Peyer's patch (tissue), 4 donors: ENCODE measurements at places on chromosomes 6 and 20.

DNA sequence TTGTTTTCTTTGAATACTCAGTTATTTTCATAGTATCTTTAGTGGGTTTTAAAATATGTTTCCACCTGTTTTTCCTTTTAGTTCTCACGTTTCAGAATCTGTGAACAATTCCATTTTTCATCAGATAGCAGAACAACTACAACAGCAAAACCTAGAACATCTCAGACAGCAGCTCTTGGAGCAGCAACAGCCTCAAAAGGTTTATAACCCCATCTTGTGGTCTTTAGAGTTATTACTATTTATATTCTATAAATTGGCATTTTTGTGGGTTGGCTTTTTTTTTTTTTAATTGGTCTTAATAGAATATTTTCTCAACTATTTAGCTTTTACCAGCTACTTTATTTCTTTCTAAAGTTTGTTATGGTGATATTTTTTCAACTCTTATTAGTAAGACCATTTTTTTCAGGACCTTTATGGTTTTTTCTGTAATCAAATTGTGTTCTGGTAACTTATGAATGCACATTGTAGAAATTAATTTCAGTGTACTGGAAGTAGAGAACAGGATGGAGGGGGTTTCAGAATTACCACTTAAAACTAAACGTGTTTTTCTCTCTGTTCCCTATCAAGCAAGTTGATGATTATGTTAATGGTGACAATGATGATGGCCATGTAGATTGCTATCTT is 72.2 kb downstream of the SCAF8 start:
- DNase-seq: no peak

GRCh38 chr6:120587381-120587780 is 746.9 kb downstream of the TBC1D32 start:
- no peak for DNase-seq

DNA sequence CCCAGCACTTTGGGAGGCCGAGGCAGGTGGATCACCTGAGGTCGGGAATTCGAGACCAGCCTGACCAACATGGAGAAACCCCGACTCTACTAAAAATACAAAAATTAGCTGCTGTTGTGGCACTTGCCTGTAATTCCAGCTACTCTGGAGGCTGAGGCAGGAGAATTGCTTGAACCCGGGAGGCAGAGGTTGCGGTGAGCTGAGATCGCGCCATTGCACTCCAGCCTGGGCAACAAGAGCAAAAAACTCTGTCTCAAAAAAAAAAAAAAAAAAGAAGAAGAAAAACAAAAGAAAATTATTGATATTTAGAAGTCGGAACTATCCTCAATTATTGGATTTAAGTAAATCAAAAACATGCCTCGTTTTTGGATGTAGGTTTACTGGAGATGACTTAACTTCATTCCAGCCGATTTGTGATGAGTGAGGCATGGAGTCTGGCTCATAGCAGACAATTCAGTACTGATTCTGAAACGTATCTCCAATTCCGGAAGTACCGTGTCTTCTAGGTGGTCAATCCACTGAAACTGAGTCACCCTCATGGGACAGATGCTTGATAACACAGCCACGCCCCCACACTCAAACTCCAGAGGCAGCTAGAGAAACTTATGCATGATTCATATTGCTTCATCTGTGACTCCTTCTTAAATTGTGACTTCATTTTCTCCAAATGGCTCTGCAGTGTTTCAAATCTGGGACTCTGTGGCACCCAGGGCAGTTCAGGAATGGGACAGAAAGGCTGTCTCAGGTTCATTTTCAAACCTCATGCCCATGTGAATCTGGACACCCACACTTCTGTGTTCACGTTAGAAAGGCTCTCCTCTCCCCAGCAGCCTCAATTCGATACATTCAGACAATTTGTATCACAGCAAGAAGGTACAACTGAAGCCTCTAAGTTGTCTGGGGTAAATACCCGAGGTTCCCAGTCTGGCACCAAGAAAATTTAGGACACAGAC is 110.4 kb upstream of the ARMC2 start:
- peak; percentile 23 for DNase-seq

GRCh38 chr6:89045576-89045975 is 35.0 kb upstream of the PNRC1 start:
- DNase-seq: no peak

DNA sequence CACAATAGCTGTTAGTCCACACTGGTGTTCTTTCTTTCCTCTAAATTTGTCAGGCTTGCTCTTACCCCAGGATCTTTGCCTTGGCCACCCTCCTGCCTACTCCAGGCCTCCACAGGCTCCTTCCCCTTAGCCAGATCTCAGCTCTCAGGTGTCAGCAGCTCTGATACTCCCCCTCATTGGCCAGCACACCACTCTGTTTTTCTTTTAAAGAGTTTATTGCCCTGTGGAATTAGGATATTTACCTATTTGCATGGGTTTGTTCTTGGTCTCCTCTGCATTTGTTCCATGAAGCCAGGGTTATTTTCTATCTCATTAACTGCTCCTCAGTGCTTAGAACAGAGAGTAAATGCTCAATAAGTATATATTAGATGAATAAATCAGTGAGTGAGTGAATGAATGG is 36.8 kb downstream of the GCNT2 start:
- no peak for DNase-seq
